ENCODE measurements at places on chromosomes 1 and 21.

DNA sequence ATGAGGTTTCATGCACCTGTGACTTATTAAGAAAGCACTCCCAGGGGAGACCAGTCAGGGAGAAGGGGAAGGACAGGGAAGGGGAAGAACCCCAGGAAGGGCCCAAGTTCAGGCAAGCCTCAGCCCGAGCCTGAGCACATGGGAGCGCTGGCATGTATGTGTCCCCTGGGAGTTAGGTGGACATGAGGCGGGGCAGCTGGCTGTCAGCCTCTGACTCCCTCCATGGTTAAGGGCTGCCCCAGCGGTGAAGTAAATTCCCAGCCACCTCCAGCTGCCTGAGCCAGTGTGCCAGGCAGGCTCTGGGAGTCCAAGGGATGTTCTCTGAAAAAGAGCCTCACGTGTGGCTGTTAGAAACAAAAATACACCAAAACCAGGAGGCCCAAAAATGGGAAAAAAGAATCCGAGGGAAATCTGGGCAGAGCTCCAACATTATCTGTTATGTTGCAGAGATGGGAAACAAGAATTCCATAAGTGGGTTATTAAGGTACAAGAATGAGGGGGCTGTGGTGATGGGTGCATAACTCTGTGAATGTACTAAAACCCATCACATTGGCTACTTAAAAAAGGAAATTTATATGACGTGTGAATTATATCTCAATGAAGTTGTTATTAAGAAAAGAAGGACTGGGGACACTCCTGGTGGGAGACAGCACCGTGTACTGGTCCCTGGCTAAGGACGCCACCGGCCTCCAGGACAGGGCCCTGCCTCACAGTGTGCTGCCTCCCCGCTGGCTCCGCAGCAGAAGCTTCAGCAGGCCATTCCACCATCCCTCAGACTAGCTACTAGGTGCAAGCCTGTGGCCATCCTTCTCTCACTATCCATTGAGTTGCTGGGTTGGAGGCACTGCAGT is 18.7 kb downstream of the DMRTB1 start:
- DNase-seq: no peak

DNA sequence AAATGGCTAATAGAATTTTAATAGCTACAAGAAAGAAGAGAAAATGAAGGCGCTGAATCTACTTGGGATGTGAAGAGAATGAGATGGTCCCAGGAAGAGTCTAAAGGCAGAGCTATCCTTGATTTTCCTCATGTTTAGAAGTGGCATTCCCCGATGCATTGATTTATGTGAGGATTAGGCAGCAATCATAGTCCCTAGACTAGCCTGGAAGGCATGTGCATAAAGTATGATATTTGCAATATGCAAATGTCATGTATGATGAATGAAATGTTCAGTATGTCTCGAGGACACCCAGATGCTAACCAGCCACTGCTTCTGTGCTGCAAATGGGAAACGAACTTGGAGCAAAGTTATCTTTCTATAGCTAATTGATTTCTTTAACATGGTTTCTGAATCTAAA is 641.5 kb upstream of the PLXNA2 start:
- DNase-seq: no peak

GRCh38 chr1:224353975-224354925 is 2.4 kb upstream of the CNIH4 start:
- no peak for DNase-seq

DNA sequence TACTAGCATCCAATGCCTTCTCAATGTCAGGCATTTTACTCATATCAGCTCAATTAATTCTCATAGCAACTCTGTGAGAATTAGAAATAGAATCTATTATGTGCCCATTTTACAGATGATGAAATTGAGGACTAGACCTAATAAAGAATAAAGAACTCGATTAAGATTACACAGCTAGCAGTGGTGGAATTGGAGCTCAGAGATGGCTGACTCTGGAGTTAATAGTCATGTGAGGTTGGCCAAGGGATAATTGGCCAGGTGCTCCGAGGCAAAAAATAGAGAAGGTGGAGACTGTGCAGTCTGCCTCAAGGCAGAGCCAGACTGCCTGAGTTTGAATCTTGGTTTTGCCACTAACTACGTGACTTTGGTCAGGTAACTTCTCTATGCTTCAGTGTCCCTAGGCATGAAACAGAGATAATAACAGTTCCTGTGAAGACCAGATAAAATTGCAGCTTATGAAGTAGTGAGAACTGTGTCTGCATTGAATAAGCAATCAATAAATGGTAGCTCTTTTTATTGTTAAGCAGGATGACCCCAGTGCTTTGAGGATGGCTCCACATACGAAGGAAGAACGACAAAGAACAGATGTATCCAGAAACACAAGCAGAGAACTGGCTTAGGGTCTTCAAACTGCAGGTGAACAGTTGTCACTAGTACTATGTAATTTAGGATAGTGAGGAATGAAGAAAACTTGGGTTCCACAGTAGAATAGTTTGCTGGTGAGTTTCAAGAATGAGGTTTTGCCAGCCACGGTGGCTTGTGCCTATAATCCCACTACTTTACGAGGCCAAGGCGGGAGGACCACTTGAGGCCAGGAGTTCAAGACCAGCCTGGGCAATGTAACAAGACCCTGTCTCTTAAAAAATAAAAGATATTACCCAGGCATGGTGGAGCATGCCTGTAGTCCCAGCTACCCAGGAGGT is 6.9 kb upstream of the CCSAP start:
- no peak for DNase-seq

- DNase-seq: no peak
Observed at GRCh38 chr1:114154146-114154962, 685 bp upstream of the SYT6 start.

DNA sequence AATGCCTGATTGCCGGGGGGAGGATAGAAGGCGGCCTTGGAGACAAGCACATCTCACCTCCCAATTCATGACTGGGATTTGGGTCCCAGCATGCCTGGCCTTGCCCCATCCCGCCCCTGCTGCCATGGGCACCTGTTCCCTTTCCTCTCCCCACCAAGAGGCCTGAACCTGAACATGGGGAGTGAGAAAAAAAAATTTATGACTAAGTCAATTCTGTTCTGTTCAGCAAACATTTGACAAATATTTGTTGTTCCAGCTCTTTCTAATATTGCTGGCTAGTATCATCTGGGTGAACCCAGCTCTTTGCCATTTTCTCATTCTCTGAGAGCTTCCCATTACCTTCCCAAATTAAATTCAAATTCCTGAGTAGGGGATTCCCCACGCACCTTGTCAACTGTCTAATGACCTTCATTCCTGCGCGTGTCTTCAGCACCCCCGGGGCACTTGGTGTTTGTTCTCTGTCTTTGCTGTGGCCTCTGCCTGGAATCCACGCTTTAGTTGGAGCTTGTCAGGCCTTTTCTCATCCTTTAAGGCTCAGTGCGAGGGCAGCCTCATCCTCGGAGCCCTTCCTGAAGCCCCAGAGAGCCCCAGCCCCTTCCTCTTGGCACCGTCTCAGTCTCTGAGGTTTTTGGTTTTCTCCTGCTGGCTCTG is 42.8 kb downstream of the ARHGEF10L start:
- no peak for DNase-seq

- DNase-seq: no peak
Observed at GRCh38 chr1:110233861-110234260, 23.7 kb downstream of the KCNC4 start.

- no peak for DNase-seq
Observed at GRCh38 chr1:18532390-18533170, 51.9 kb downstream of the KLHDC7A start.

DNA sequence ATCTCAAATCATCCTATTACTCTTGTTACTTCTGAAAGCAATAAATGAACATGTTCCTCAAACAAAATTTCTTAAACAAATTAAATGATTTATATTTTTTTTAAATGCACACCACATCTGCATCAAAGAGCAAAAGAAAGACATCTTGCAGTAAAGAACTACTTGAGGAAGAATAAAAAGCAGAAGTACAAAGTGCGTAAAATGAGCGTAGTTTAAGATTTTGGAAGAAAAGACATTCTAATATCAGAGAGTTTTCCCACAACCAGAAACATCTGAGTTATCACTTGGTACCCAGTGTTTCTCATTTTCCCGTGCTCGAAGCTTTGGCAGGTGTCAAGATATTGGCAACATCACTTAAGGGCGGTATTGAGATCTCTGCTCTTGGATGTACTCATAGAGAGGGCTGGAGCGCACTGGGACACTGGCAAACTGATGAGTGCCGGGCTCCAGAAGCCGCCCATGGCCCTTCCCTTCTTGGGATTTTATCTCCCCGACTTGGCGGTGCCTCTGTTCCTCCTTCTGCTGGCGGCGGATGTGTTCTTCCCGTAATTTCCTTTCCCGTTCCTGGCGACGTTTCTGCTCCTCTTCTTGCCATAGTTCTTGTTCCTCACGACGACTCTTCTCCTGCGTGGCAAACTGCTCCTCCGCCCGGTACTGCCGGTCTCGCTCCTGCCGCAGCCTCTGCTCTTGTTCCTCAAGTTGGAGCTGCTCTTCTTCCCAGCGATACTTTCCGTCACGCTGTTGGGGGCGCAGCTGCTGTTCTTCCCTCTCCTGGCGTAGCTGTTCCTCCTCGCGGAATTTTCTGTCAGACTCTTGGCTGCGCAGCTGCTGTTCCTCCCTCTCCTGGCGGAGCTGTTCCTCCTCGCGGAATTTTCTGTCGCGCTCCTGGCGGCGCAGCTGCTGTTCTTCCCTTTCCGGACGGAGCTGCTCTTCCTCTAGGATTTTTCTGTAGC is 7.9 kb downstream of the TCHH start:
- DNase-seq: no peak

DNA sequence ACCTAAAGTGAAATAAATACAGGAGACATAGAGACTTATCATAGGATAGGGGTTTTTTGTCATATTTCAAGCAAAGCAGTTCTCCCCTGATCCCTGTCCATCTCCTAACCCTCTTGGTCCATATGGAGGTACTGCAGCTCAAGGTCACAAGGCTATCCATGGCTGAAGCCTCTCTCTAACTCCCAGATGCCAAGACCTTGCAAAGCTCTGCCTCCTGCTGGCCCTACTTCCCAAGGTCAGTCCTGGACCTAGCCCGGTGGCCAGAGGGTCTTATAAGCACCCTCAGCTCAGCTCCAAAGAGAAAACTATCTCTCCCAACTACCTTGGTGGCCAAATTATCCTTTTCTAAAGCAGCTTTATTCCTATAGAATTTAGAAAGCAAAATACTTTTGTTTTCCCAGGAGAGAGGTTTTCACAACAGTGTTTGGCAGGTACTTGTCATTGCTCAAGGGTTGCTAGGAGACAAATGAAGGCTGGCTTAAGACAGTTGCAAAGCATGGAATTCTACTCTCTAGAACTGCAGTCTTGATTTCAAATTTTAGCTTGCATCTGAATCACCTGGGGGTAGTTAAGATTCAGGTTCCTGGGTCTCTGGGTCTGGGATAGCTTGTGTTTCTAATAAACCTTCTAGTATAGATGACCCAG is 121.5 kb downstream of the XCL2 start:
- no peak for DNase-seq

GRCh38 chr1:175363031-175363430 is 170.5 kb upstream of the KIAA0040 start:
- no peak for DNase-seq

GRCh38 chr1:113946678-113947387 is 17.7 kb downstream of the HIPK1 start:
- DNase-seq: no peak

DNA sequence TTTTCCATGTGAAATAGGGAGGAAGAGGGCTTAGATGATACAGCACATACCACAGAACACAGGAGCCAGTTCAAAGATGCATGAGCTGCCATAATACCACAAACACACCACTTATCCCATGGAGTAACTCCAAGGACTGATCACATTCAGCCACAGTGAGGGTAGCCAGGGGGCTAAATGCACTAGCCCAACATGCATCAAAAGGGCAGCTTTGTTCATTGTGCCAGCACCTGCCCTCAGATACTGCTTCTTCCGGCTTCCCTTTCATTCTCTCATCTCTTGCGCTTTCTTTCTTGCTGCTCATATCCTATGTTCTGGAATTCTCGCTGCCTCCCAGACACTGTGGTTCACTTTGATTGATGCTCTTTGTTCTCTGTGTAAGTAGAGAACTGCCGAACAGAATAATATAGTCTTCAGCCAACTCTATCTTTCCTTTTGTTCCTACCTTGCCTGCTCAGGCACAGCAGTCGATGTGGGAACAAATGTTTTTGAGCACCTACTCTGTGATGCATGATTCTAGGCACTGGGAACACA is 50.0 kb upstream of the SYT6 start:
- DNase-seq: no peak

- DNase-seq: no peak
Observed at GRCh38 chr1:187445066-187445465, 616.3 kb downstream of the PLA2G4A start.

GRCh38 chr21:32214654-32215305 is 64.1 kb downstream of the MIS18A start:
- no peak for DNase-seq

DNA sequence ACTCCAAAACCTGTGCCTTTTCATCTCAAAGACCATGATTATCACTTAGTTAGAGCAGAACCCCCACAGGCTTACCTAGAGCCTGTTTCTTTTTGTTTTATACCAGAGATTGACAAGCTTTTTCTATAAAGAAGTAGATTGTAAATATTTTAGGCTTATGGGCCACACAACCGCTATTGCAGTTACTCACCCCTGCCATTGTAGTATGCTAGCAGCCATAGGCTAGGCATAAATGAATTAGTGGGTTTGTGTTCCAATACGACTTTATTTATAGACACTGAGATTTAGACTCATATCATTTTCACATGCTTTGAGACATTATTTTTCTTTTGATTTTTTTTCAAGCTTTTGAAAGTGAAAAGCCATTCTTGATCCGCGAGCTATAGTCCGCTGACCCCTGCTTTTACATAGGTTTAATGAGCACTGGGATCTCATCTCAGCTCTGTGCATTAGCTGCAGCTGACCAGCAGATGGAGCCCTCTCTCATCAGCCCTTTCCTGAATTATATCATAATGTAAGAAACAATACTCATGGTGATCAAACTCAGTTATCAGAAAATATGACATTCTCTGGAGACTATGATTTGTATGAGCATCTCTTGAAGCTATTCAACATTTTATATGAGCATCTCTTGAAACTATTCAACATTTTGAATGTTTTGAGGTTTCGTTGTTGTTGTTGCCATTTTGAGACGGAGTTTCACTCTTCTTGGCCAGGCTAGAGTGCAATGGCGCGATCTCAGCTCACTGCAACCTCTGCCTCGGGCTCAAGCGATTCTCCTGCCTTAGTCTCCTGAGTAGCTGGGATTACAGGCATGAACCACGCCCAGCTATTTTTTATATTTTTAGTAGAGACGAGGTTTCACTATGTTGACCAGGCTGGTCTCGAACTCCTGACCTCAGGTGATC is 111.9 kb upstream of the L1TD1 start:
- DNase-seq: no peak

DNA sequence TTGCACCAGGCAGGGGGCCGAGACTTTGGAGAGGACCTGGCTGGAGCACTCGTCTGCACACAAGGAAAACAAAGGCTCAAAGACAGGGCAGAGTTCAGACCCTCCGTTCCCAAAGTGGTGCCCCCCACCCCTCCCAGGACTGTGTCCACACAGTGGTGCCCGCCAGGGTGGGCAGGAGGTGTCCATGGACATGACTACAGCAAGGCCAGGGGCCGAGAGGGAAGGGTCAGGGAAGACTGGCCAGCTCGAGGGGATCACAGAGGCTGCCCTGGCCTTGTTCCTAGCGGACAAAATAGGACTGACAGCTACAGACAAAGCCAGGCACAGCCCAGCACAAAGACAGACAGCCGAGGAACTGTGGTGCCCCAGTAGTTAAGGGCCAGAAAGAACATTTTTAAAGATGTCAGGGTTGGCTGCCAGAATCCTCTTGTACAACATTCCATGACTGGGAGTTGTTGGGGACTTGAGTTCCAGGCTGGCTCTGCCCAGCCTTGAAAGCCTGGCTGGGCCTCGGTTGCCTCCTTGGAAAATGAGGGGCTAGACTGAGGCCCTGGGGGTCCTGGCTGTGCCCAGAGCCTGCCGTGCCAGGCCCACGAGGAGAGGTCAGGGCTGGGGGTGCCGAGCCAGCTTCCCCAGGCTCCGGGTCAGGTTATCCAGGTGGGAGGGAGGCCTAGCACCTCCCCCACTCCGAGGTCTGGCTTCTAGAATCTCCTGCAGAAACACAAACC is 63.7 kb downstream of the SLX9 start:
- no peak for DNase-seq

Data from mesothelial cell of epicardium (in vitro differentiated cells).